ENCODE measurements at places on chromosomes 16 and 17. TPM values are rescaled to one million over a fixed set of nuclear protein-coding genes. Genes with fewer than 3 reads are reported as not detected.

The KRT33A gene
- not detected for total RNA-seq

- H3K27me3 ChIP-seq, result no peaks in the 10 kb centered on the region
- H3K36me3 ChIP-seq, result no peaks in the 10 kb centered on the region
- H3K4me1 ChIP-seq, result no peaks in the 10 kb centered on the region
- H3K27ac ChIP-seq, result no peak overlapping the region
These were observed 514.4 kb upstream of the SALL1 start for GRCh38 chr16:51665436-51665998.

GRCh38 chr16:75806487-75806886 lies 80.2 kb upstream of the CPHXL start:
- no peaks in the 10 kb centered on the region for H3K36me3 ChIP-seq
- H3K27me3 ChIP-seq, result no peaks in the 10 kb centered on the region
- no peaks in the 10 kb centered on the region for H3K4me1 ChIP-seq

- H3K27me3 ChIP-seq, result no peaks in the 10 kb centered on the region
- H3K36me3 ChIP-seq, result no peaks in the 10 kb centered on the region
- no peak overlapping the region for H3K4me3 ChIP-seq
- no peak for DNase-seq
These were observed 25.8 kb downstream of the COX4I1 start for GRCh38 chr16:85825326-85825725.

- H3K4me1 ChIP-seq, result no peaks in the 10 kb centered on the region
- no peaks in the 10 kb centered on the region for H3K27me3 ChIP-seq
- H3K27ac ChIP-seq, result no peak overlapping the region
These were observed 43.8 kb upstream of the CDH13 start for GRCh38 chr16:82582975-82583374.

The ALOXE3 gene
- total RNA-seq, result not detected

The SPEM2 gene
- not detected for total RNA-seq

DNA sequence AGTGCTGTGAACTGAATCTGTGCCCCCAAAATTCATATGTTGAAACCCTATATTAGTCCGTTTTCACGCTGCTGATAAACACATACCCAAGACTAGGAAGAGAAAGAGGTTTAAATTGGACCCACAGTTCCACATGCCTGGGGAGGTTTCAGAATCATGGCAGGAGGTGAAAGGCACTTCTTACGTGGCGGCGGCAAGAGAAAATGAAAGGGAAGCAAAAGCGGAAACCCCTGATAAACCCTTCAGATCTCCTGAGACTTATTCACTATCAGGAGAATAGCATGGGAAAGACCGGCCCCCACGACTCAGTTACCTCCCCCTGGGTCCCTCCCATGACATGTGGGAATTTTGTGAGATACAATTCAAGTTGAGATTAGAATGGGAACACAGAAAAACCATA lies 3.7 kb upstream of the SPDYE4 start:
- H3K27me3 ChIP-seq, result no peaks in the 10 kb centered on the region
- H3K4me3 ChIP-seq, result no peak overlapping the region
- no peaks in the 10 kb centered on the region for H3K36me3 ChIP-seq
- H3K27ac ChIP-seq, result no peak overlapping the region

GRCh38 chr17:41545829-41546410 lies 17.8 kb upstream of the KRT19 start:
- peaks cover 8% of the 10 kb centered on the region for H3K4me1 ChIP-seq
- DNase-seq, result no peak
- no peak overlapping the region for H3K27ac ChIP-seq
- H3K4me3 ChIP-seq, result no peak overlapping the region
- H3K36me3 ChIP-seq, result no peaks in the 10 kb centered on the region

The SERPINF2 gene
- total RNA-seq, result 2.6 TPM

GRCh38 chr16:12336141-12336540 lies 359.6 kb downstream of the SNX29 start:
- peaks cover 3% of the 10 kb centered on the region for H3K4me1 ChIP-seq
- no peak for DNase-seq
- H3K36me3 ChIP-seq, result peaks cover 26% of the 10 kb centered on the region
- no peaks in the 10 kb centered on the region for H3K27me3 ChIP-seq
- no peak overlapping the region for H3K4me3 ChIP-seq

The DDX19B gene
- 31.6 TPM for total RNA-seq

DNA sequence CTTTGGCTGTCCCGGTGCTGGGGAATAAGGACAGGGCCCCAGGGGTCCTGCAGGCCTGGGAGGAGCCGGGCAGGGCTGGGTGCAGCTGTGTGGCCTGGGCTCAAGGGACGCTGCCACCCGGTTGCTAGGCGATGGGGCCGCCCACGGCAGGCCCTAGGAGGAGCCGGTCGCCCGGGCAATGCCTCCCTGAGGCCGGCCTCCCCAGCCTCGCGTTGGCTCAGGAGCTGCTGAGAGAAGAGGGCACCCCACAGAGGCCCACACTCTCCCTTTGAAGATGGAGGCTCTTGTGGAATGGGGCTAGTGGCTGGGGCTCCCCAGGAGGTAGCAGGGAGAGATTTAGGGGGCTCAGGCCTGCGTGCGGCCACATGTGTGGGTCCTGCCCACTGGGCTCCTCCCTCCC lies at the start of gene CIBAR2:
CIBAR2 (minus strand) TSS at position 109 of the 400 bp plus-strand sequence. CDS start 120 bp downstream, outside the sequence.
- H3K36me3 ChIP-seq, result no peaks in the 10 kb centered on the region
- DNase-seq, result no peak
- H3K27me3 ChIP-seq, result no peaks in the 10 kb centered on the region
- H3K27ac ChIP-seq, result no peak within 1 kb of the TSS

DNA sequence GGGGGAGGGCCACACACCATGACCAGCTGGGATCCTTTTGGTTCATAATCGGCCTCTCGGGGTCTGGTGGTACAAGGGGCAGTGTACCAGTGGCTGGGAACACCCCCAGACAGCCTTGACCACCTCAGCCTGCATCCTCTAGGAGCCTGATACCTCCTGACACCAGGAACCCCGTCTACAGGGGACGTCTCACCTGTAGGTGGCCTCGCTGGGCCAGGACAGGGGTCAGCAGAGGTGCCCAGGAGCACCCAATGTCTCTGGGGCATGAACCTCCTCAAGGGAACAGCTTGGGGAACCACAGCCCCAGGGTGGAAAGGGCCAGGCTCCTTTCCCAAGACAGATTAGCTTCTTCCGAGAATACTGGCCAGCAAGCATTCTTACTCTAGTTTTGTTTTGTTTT lies 2.5 kb upstream of the METRNL start:
- H3K4me3 ChIP-seq, result no peak overlapping the region
- H3K27me3 ChIP-seq, result no peaks in the 10 kb centered on the region
- peaks cover 13% of the 10 kb centered on the region for H3K4me1 ChIP-seq
- H3K36me3 ChIP-seq, result no peaks in the 10 kb centered on the region

The TM4SF5 gene
- not detected for total RNA-seq

The HBA2 gene
- 217 TPM for total RNA-seq

GRCh38 chr17:29495011-29495410 lies 71.8 kb downstream of the ABHD15 start:
- DNase-seq, result no peak
- H3K27me3 ChIP-seq, result no peaks in the 10 kb centered on the region
- H3K27ac ChIP-seq, result no peak overlapping the region
- H3K4me3 ChIP-seq, result no peak overlapping the region
- peaks cover 50% of the 10 kb centered on the region for H3K36me3 ChIP-seq

- H3K4me3 ChIP-seq, result no peak overlapping the region
- no peaks in the 10 kb centered on the region for H3K27me3 ChIP-seq
- no peak for DNase-seq
- no peaks in the 10 kb centered on the region for H3K36me3 ChIP-seq
- H3K4me1 ChIP-seq, result peaks cover 12% of the 10 kb centered on the region
- no peak overlapping the region for H3K27ac ChIP-seq
These were observed 1.2 kb upstream of the TAOK1 start for GRCh38 chr17:29388937-29389336.

- H3K4me1 ChIP-seq, result no peaks in the 10 kb centered on the region
- no peaks in the 10 kb centered on the region for H3K36me3 ChIP-seq
- DNase-seq, result no peak
These were observed 157.1 kb downstream of the KATNIP start for GRCh38 chr16:27706866-27707685.

GRCh38 chr17:9979463-9979995 lies 74.5 kb upstream of the RCVRN start:
- H3K4me3 ChIP-seq, result no peak overlapping the region
- no peaks in the 10 kb centered on the region for H3K27me3 ChIP-seq
- DNase-seq, result no peak
- H3K36me3 ChIP-seq, result no peaks in the 10 kb centered on the region
- H3K4me1 ChIP-seq, result no peaks in the 10 kb centered on the region

DNA sequence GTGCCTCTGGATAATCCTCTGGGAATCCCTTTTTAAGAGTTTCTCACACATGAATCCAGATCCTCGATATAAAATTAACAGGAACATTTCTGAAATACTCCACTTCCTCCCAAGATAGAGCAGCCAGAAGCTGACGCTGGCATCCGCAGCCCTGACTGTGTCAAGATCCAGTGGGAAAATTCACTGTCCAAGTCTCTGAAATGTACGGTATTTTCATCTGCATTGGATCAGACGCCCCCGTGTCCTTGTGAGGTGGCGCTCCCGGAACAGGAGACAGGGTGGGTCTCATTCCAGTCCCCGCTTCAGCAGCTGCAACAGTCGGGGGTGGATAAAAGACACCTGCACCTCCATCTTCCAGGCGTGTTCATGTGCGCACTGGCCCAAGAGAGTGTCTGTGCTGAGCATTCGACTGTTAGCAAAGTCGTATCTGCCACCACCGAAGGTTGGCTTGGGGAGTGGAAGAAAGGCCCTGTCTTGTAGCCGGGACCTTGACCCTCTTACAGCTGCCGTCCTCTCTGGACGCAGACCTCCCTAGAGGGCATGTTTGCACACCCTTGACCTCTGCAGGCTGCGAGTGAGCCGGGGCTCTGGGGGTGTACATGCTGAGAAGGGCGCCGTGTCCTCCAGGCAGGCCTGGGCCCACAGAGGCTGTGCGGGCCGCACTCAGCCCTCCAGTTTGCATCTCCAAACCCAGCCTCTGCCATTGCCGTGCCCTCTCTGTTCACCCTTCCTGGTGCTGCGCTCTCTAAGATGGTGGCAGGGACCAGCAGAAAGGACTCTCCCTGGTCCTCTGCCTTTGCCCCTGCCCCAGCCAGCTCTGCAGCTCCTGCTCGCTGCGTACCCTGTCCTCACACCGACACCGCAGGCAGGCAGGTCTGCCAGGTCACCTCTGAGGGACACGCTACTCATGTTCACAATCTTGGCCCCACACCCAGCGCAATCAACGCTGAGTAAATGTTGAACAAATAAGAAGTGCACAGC lies 72.0 kb upstream of the CHMP6 start:
- H3K4me3 ChIP-seq, result no peak overlapping the region
- H3K27ac ChIP-seq, result no peak overlapping the region
- DNase-seq, result no peak
- no peaks in the 10 kb centered on the region for H3K27me3 ChIP-seq

DNA sequence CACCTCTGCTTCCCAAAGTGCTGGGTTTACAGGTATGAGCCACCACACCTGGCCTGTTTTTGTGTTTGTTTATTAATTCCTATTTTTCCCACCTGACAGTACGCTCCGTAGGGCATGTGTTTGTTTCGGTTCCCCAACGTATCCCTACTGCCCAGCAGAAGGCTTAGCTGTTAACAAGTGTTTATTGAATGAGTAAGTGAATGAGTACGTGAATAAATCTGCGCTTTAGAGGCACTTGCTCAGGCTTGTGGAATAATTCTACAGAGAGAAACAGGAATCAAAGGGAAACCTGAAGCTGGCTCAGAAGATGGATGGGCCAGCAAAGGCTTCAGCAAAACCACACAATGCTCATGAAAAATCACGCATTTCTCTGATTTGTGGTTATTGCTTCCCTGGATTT lies 647.9 kb downstream of the MAF start:
- H3K4me3 ChIP-seq, result no peak overlapping the region
- no peaks in the 10 kb centered on the region for H3K4me1 ChIP-seq
- no peak for DNase-seq
- no peak overlapping the region for H3K27ac ChIP-seq

The NRN1L gene
- total RNA-seq, result 2.8 TPM

DNA sequence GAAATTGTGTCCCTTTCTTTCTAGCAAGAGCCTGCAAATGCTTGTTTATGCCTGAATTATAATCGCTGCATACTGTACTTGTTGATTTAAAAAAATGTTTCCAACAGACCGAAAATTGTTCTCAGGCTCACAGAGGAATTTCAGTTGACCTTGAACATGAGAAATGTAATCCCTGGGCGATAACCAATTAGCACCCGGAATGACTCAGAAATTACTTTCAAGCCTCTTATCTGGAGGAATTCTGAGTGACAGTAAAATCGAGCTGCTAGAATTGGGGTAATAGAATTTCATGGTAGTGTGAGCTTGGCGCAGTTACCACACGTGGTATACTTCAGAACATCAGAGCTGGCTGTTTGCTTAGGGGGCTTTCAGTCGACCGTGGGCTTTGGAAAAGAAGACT lies 139.1 kb upstream of the CACNG3 start:
- H3K4me1 ChIP-seq, result no peaks in the 10 kb centered on the region
- no peaks in the 10 kb centered on the region for H3K27me3 ChIP-seq
- no peak overlapping the region for H3K4me3 ChIP-seq
- no peak for DNase-seq
- H3K27ac ChIP-seq, result no peak overlapping the region

DNA sequence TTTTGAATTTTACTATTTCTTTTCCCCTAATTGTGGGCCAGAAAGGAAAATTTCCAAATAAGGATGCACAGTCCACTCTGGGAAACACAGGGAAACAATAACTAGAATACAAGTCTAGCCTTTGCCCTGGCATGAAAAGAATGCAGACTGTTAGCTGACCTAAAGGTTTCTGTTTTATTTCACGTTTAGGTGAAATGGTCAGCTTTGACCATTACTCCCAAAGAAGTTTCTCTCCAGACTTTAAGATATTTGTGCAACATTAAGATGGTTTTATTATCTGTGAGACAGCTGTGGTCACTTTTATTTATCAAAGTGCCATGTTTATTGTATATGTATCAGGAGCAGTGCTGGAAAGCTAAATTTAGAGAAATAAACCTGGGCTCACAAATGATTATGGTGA lies 163.9 kb downstream of the SPECC1 start:
- H3K27ac ChIP-seq, result no peak overlapping the region

- H3K27ac ChIP-seq, result no peak overlapping the region
- no peaks in the 10 kb centered on the region for H3K27me3 ChIP-seq
- H3K4me1 ChIP-seq, result peaks cover 34% of the 10 kb centered on the region
- peaks cover 53% of the 10 kb centered on the region for H3K36me3 ChIP-seq
These were observed 18.8 kb upstream of the LASP1NB start for GRCh38 chr17:38906460-38907228.

GRCh38 chr17:3582915-3583314 lies 25.3 kb upstream of the TRPV3 start:
- H3K36me3 ChIP-seq, result peaks cover 11% of the 10 kb centered on the region
- no peaks in the 10 kb centered on the region for H3K4me1 ChIP-seq
- H3K27ac ChIP-seq, result no peak overlapping the region
- DNase-seq, result no peak
- no peaks in the 10 kb centered on the region for H3K27me3 ChIP-seq

The RHBDF1 gene
- 0.76 TPM for total RNA-seq
